ENCODE measurements at places on chromosomes 3 and 15. TPM values are rescaled to one million over a fixed set of nuclear protein-coding genes. Genes with fewer than 3 reads are reported as not detected.

The NTRK3 gene
- 0.77 TPM for polyA plus RNA-seq

The SCN5A gene
- polyA plus RNA-seq, result 0.02 TPM

The PLA2G4E gene
- polyA plus RNA-seq, result 1.2 TPM

The STAB1 gene
- 39.0 TPM for polyA plus RNA-seq

The NMD3 gene
- polyA plus RNA-seq, result 13.3 TPM

The IL17RD gene
- polyA plus RNA-seq, result 0.69 TPM

The MYL3 gene
- polyA plus RNA-seq, result 0.87 TPM

The BFSP2 gene
- polyA plus RNA-seq, result not detected

The ADGRG7 gene
- polyA plus RNA-seq, result not detected

The TMEM108 gene
- polyA plus RNA-seq, result 2.7 TPM

The RTP3 gene
- polyA plus RNA-seq, result not detected

The FRMD5 gene
- polyA plus RNA-seq, result 0.04 TPM

The KBTBD13 gene
- not detected for polyA plus RNA-seq
